ENCODE measurements at places on chromosomes 4 and X. TPM values are rescaled to one million over a fixed set of nuclear protein-coding genes. Genes with fewer than 3 reads are reported as not detected.

VGLL1 gene
- total RNA-seq = not detected

LGI2 gene
- 1.3 TPM for total RNA-seq

GRCh38 chrX:6279277-6279909, 50.7 kb upstream of the NLGN4X start:
- H3K4me3 ChIP-seq = no peak overlapping the region
- H3K4me1 ChIP-seq = no peaks in the 10 kb centered on the region
- DNase-seq = no peak

DNA sequence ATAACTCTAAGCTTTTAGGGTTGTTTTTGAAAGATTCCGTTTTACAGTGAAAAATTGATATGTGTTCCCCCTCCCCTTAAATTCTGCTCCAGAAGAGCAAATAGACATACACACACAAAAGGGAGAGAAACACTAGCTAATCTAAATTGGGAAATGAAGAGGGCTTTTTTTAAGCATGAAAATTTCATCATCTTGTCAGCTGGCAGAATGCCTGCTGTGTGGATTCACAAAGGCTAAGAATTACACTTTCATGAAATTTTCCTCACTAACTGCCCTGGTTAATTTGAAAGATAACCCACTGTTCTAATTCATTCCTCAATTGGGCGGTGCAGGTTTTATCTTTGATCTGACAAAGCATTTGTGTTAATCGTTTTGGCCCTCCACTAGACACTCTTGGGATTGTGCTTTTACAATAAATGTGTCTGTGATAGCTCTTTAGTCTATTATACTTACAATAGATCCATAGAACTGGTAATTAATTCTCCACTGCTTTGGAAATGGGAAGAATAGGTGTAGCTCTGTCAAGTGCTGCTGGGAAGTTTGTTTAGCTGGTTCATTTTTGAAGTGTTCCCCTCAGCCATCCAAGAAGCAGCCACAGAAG, 152.9 kb downstream of the POLA1 start:
- DNase-seq = no peak
- no peak overlapping the region for H3K4me3 ChIP-seq
- no peaks in the 10 kb centered on the region for H3K36me3 ChIP-seq
- no peaks in the 10 kb centered on the region for H3K27me3 ChIP-seq
- no peak overlapping the region for H3K27ac ChIP-seq

GRCh38 chr4:34800953-34801352, 1443.4 kb downstream of the ARAP2 start:
- H3K4me3 ChIP-seq = no peak overlapping the region
- no peaks in the 10 kb centered on the region for H3K36me3 ChIP-seq
- no peaks in the 10 kb centered on the region for H3K4me1 ChIP-seq
- no peak for DNase-seq
- H3K27ac ChIP-seq = no peak overlapping the region

GRCh38 chrX:10111364-10112148, 45.2 kb upstream of the CLCN4 start:
- peaks cover 9% of the 10 kb centered on the region for H3K36me3 ChIP-seq
- H3K27ac ChIP-seq = peak overlapping the region; percentile 65

SLC26A1 gene
- 1.0 TPM for total RNA-seq

DNA sequence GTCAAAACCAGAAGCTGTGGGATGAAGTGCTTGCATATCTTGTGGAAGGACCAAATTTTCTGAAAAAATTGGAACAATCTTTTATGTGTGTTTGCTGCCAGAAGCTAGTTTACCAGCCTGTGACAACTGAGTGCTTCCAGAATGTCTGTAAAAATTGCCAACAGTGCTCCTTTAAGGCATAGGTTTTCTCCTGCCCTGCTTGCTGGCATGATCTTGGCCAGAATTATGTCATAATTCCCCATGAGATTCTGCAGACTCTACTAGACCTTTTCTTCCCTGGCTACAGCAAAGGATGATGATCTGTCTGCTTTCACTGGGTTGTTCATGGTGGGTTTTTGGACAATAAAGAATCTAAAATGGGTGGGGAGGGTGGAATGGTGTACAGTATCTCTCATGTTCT, 196.3 kb upstream of the ZCCHC13 start:
- DNase-seq = no peak
- H3K27me3 ChIP-seq = no peaks in the 10 kb centered on the region
- no peaks in the 10 kb centered on the region for H3K4me1 ChIP-seq
- H3K27ac ChIP-seq = no peak overlapping the region

NEUROG2 gene
- total RNA-seq = not detected

- no peak overlapping the region for H3K4me3 ChIP-seq
- no peaks in the 10 kb centered on the region for H3K4me1 ChIP-seq
Observed at GRCh38 chrX:144801786-144802185, 445.5 kb upstream of the SPANXN1 start.

GRCh38 chr4:6753103-6753560, 29.4 kb upstream of the KIAA0232 start:
- no peaks in the 10 kb centered on the region for H3K36me3 ChIP-seq
- no peaks in the 10 kb centered on the region for H3K27me3 ChIP-seq
- peak overlapping the region; percentile 63 for H3K27ac ChIP-seq

GRCh38 chr4:31918891-31919290, 1198.7 kb downstream of the PCDH7 start:
- no peak for DNase-seq
- H3K4me1 ChIP-seq = no peaks in the 10 kb centered on the region
- no peaks in the 10 kb centered on the region for H3K36me3 ChIP-seq
- no peak overlapping the region for H3K4me3 ChIP-seq

DNA sequence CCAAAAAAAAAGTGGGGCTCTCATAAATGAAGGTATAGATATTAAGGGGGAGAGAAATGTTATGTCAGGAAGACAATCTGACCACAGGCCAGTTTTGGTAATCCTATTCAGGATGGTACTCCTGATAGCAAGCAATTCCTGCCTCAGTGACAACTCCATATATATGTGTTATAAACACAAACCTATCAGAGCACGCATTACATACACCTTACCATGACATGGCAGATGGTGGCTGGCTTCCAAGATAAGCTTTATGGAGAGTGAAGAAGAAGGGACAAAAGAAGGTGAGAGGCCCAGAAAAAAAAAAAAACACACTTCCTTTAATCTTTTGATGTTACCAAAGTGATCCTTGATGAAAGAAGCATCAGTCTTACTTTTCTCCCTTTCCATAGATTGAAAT, 29.5 kb upstream of the KDR start:
- H3K4me1 ChIP-seq = no peaks in the 10 kb centered on the region
- H3K36me3 ChIP-seq = no peaks in the 10 kb centered on the region
- H3K27me3 ChIP-seq = peaks cover 7% of the 10 kb centered on the region
- no peak overlapping the region for H3K27ac ChIP-seq

DNA sequence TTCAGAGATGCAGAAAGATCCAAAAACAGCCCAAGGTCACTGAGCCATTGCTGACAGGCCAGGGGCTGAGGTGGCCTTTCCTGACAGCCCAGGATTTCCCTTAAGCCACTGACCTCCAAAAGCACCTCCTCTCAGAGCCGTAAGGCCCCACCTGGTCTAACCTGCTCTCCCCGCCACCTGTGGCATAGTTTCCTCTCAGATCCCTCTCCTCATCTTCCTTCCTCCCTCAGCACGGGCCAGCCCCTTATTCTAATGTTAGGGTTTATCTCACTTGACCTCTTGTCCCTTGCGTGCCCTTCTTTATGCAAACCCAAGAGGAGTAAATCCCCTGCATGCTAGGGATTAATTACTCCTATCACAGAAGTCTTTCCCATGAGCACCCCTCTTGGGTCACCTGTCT, 113.0 kb downstream of the RBM47 start:
- no peak overlapping the region for H3K4me3 ChIP-seq
- no peak for DNase-seq
- H3K27ac ChIP-seq = no peak overlapping the region
- no peaks in the 10 kb centered on the region for H3K27me3 ChIP-seq
- no peaks in the 10 kb centered on the region for H3K36me3 ChIP-seq
- peaks cover 22% of the 10 kb centered on the region for H3K4me1 ChIP-seq

GRCh38 chr4:89535251-89535650, 227.7 kb upstream of the GPRIN3 start:
- no peaks in the 10 kb centered on the region for H3K36me3 ChIP-seq
- H3K4me3 ChIP-seq = no peak overlapping the region

RBMXL3 gene
- total RNA-seq = not detected

DNA sequence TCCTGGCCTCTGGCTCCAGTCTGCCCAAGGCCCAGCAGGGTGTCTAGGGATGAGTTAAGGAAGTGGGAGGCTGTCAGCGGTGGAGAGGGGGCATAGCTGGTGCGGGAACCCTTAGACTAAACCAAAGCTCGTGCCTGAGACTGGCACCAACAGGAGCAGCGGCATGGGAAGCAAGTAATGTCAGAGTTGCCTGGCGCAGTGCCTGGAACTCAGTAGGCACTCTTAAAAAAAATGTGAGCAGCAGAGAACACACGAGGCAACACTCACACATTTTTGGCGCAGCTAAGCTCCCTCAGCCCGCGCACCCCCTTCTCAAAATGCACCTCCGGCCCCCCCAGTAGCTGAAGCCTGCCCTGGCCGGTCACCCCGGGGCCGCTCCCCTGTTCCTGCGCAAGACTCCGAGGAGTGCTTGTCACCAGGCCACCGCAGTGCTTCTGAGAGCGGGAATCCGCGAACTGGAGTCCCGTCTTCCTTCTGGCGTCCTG, 583 bp downstream of the GABRE start:
- DNase-seq = peak; percentile 53
- H3K27ac ChIP-seq = peak overlapping the region; percentile 65
- no peaks in the 10 kb centered on the region for H3K27me3 ChIP-seq
- H3K4me1 ChIP-seq = no peaks in the 10 kb centered on the region

- peak overlapping the region; percentile 56 for H3K4me3 ChIP-seq
- no peaks in the 10 kb centered on the region for H3K36me3 ChIP-seq
- DNase-seq = no peak
Observed at GRCh38 chr4:44446801-44447562, 1.6 kb downstream of the KCTD8 start.

NCAPG gene
- total RNA-seq = 2.2 TPM

DNA sequence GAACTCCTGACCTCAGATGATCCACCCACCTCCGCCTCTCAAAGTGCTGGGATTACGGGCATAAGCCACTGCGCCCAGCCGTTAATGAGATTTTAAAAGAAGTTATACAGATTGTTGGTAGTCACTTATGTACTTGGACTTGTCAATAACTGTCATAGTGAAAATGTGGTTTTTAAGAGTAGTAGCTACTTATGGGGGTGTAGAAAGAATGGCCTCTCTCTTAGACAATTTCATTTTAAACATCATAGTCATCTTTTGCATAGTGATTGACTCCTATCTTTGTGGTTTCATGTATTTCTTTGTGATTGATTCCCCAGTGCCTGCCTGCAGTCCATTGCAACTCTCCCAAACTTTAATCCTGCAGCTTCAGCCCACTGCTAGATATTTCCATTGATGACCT, 17.4 kb downstream of the FAM199X start:
- H3K27ac ChIP-seq = no peak overlapping the region
- no peaks in the 10 kb centered on the region for H3K4me1 ChIP-seq
- no peak overlapping the region for H3K4me3 ChIP-seq
- no peak for DNase-seq
- H3K36me3 ChIP-seq = peaks cover 29% of the 10 kb centered on the region

VCX3B gene
- total RNA-seq = not detected

GRCh38 chr4:85919200-85919887, 440.5 kb downstream of the MAPK10 start:
- H3K36me3 ChIP-seq = no peaks in the 10 kb centered on the region
- no peaks in the 10 kb centered on the region for H3K4me1 ChIP-seq
- no peak overlapping the region for H3K27ac ChIP-seq
- no peaks in the 10 kb centered on the region for H3K27me3 ChIP-seq

- no peaks in the 10 kb centered on the region for H3K4me1 ChIP-seq
- H3K36me3 ChIP-seq = no peaks in the 10 kb centered on the region
- no peak for DNase-seq
- H3K27ac ChIP-seq = no peak overlapping the region
- H3K27me3 ChIP-seq = no peaks in the 10 kb centered on the region
- no peak overlapping the region for H3K4me3 ChIP-seq
Observed at GRCh38 chr4:107128116-107128515, 92.0 kb upstream of the DKK2 start.

ZNF157 gene
- 0.21 TPM for total RNA-seq

GRCh38 chr4:10688022-10688421, 3.5 kb upstream of the CLNK start:
- no peak for DNase-seq
- no peaks in the 10 kb centered on the region for H3K27me3 ChIP-seq
- H3K4me3 ChIP-seq = no peak overlapping the region
- no peaks in the 10 kb centered on the region for H3K36me3 ChIP-seq
- no peaks in the 10 kb centered on the region for H3K4me1 ChIP-seq

GRCh38 chr4:149910177-149910576, 94.5 kb upstream of the IQCM start:
- H3K4me1 ChIP-seq = no peaks in the 10 kb centered on the region
- H3K27me3 ChIP-seq = no peaks in the 10 kb centered on the region
- no peaks in the 10 kb centered on the region for H3K36me3 ChIP-seq
- no peak overlapping the region for H3K27ac ChIP-seq

DNA sequence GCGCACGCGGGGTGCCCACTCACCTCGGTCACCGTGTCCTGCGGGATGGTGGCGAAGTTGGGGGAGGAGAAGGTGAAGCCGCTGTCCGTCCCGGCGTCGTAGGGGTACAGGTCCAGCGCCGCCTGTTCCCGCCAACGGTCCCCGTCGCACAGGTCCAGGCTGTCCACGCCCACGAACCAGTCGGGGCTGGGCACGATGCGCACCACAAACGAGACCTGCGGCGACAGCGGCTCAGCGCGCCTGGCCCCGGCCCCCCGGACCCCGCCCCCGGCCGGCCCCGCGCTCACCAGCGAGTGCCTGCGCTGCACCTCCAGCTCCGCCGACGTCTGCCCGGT, 1.4 kb downstream of the SPON2 start:
- H3K36me3 ChIP-seq = peaks cover 6% of the 10 kb centered on the region
- no peak for DNase-seq
- peak overlapping the region; percentile 53 for H3K4me3 ChIP-seq
- H3K27ac ChIP-seq = no peak overlapping the region

TMEM156 gene
- total RNA-seq = 0.62 TPM

- no peaks in the 10 kb centered on the region for H3K36me3 ChIP-seq
- no peaks in the 10 kb centered on the region for H3K4me1 ChIP-seq
- no peak overlapping the region for H3K27ac ChIP-seq
- DNase-seq = no peak
- H3K27me3 ChIP-seq = no peaks in the 10 kb centered on the region
- no peak overlapping the region for H3K4me3 ChIP-seq
Observed at GRCh38 chrX:69073721-69074120, 91.5 kb downstream of the PJA1 start.

GRCh38 chrX:46279925-46280313, 265.3 kb downstream of the ZNF674 start:
- H3K27me3 ChIP-seq = no peaks in the 10 kb centered on the region
- H3K27ac ChIP-seq = no peak overlapping the region
- DNase-seq = no peak
- H3K4me1 ChIP-seq = no peaks in the 10 kb centered on the region

GRCh38 chr4:120902925-120903324, 19.6 kb downstream of the PRDM5 start:
- DNase-seq = no peak
- no peaks in the 10 kb centered on the region for H3K4me1 ChIP-seq
- no peaks in the 10 kb centered on the region for H3K27me3 ChIP-seq
- H3K4me3 ChIP-seq = no peak overlapping the region
- H3K27ac ChIP-seq = no peak overlapping the region

PCDH18 gene
- total RNA-seq = 10.8 TPM

COL4A5 gene
- 26.0 TPM for total RNA-seq

GRCh38 chrX:7112071-7112470, 35.4 kb upstream of the STS start:
- no peaks in the 10 kb centered on the region for H3K36me3 ChIP-seq
- H3K4me1 ChIP-seq = no peaks in the 10 kb centered on the region
- H3K4me3 ChIP-seq = no peak overlapping the region

GRCh38 chr4:99574530-99575324, at the start of gene MTTP:
Gene MTTP (plus strand): TSS chr4:99574824. CDS start chr4:99574910, 86 bp downstream.
- DNase-seq = no peak
- H3K36me3 ChIP-seq = no peaks in the 10 kb centered on the region
- no peaks in the 10 kb centered on the region for H3K27me3 ChIP-seq
- no peak within 1 kb of the TSS for H3K4me3 ChIP-seq
- H3K27ac ChIP-seq = no peak within 1 kb of the TSS

- H3K4me3 ChIP-seq = no peak overlapping the region
- no peaks in the 10 kb centered on the region for H3K27me3 ChIP-seq
- no peak for DNase-seq
Observed at GRCh38 chrX:125387945-125388344, 68.3 kb downstream of the TEX13C start.
